ENCODE measurements at places on chromosomes 1 and 21.

GRCh38 chr21:46195595-46196195 lies 11.4 kb upstream of the SPATC1L start:
- no peak for DNase-seq

- DNase-seq: no peak
Measured at GRCh38 chr1:194256010-194256409, 1069.6 kb upstream of the B3GALT2 start.

DNA sequence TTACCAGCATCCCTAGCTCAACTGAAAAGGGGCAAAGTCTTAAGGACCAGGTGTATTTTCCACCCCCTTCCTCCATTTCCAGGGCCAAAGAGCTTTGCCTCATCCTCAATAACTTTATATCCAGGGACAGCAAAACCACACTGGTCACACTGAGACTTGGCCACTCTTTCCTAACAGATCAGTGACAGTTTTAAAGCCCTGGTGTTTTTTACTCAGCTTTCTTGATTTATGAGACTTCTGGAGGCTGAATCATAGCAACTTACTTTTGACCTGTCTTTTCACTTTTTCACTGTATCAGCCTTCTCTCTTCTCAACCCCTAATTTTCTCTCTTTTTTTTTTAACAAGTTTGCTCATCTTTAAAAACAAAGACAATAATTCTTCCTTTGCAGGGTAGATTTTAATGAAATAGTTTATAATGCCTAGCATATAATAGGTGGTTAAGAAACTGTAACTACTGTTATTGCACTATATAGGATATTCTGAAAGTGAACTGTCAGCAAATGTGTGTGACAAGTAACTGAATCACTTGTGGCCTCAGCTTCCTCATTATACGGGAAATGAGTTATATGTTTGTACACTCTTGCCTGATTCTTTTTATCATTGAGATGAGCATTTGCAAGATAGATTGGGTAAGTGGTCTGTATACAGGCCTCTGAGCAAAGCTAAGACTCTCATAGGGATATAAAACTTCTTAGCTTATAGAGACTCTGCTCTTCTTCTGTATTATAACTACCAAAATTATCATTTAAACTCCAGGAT lies 19.7 kb upstream of the DYNLT5 start:
- no peak for DNase-seq

DNA sequence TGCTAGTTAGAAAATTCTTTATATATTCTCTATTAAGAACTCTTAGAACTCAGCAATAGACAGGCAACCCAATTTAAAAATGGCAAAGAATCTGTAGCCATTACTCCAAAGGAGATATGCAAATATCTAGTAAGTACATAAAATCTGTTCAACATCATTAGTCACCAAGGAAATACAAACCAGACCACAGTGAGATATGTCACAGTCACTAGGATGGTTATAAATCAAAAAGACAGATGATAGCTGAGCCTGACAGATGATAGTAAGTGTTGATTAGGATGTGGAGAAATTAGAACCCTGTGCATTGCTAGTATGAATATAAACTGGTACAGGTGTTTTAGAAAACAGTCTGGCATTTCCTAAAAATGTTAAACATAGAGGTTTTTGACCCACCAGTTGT lies 26.6 kb downstream of the SRSF11 start:
- DNase-seq: no peak

DNA sequence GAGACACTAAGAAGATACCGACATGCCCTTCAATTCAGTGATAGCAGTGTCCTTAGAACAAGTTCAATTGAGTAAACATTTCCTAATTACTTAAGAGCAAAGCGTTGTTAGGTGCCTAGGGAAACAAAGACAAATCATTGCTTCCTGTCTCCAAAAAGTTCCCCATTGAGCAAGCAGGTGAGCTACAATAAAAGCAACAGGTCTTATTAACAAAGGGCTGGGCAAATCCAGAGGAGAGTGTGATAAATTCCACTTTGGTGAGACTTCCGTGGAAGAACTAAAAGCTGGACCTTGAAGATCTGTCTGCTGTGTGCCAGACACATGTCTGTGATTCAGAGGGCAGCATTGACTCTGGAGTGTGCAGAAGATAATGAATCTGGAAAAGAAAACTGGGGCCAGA lies 1.9 kb upstream of the TUT4 start:
- no peak for DNase-seq
